ENCODE measurements at places on chromosomes 13 and 19. TPM values are rescaled to one million over a fixed set of nuclear protein-coding genes. Genes with fewer than 3 reads are reported as not detected.

GRCh38 chr19:45443462-45444317 lies 20.0 kb upstream of the ERCC1 start:
- peak; percentile 23 for DNase-seq

- DNase-seq: no peak
Measured at GRCh38 chr13:23469951-23470421, 36.5 kb upstream of the SACS start.

DNA sequence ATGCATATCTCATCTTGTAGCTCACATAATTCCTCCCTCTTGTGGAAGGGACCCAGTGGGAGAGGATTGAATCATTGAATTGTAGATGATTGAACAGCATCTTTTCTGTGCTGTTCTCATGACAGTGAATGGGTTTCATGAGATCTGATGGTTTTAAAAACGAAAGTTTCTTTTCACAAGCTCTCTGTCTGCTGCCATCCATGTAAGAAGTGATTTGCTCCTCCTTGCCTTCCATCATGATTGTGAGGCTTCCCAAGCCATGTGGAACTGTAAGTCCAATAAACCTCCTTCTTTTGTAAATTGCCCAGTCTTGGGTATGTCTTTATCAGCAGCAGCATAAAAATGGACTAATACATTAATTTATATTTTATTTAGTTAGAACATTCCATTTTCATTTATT lies 19.6 kb upstream of the ZNF675 start:
- DNase-seq: no peak

DNA sequence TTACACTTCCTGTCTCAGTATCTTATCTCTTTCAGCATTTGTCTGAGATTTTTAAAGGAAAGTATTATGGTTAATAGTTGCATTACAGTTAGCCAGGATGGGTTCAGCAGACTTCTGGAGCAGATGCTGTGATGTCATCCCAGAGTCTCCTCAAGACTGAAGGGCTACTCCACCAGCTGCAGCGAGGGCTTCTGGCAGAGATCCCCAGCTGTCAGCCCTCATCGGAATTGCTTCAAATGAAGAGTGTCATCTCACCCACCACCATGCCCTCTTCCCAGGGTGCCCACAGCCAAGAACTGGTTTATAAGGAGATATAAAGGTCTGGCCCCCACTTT lies 84.4 kb downstream of the FAM216B start:
- DNase-seq: no peak

Gene SLC15A1
- not detected for total RNA-seq

GRCh38 chr19:55146705-55147273 lies 2.2 kb downstream of the TNNT1 start:
- DNase-seq: no peak

GRCh38 chr13:21556051-21556450 lies 47.9 kb downstream of the MICU2 start:
- no peak for DNase-seq

DNA sequence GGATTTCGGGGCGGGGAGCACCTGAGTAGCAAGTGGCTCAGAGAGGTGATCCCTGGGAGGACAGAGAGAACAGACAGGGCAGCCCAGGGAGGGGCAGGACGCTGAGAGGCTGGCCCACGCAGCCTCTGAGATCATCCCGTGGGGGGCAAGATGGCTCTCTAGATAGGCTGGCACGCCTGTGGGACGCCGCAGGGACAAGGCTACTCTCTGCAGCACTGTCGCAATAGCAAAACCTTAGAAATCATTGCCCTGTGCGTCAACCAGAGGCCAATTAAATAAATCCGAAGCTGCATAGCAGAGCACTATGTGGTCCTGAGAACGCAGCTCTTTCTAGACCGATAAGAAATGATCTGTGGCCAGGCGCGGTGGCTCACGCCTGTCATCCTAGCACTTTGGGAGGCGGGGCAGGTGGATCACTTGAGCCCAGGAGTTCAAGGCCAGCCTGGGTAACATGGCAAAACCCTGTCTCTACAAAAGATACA lies 5.1 kb downstream of the PEX11G start:
- DNase-seq: no peak

Gene STARD13
- total RNA-seq: not detected

- peak; percentile 88 for DNase-seq
Measured at GRCh38 chr13:41456768-41457588, at the start of gene RGCC. Gene RGCC, plus strand, starts transcription at chr13:41457550. Its CDS starts 158 bp downstream, at chr13:41457708.

Gene PGLYRP2
- total RNA-seq: not detected

GRCh38 chr13:89980896-89981295 lies 1366.6 kb upstream of the MIR17HG start:
- no peak for DNase-seq

Gene F10
- total RNA-seq: not detected

DNA sequence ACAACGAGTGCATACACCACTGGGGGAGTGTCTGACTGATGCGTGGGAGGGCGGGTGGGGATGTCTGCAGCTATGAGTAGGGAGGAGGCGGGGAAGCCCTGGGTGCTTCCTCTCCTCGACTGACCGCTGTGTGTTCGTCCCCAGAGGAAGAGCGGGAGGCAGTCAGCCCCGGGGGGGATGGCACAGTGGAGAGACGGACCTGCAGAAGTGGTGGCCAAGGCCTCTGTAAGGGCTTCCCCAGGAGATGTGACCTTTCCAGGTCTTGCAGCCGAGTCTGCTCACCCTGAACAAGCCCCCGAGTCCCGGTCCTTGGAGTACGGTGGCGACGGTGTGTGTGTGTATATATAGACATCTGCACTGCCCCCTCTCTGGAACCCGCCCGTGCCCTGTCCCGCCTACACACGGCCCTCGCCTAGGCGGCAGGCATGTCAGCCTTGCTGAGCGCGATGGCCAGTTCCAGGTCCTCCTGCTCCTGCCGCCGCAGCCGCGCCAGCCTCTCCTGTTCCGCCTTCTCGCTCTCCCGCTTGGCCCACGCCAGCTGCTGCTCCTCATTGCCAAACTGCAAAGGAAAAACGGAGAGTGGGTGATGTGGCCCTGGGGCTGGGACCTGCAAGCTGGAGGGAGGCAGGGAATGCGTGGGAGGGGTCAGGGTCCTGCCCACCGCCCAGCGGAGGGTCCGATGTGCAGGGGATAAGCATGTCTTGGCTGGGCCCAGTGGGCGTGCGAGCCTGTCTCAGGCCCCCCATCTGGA lies 30.8 kb downstream of the KLF2 start:
- peak; percentile 52 for DNase-seq

Gene OLFM4
- not detected for total RNA-seq

- DNase-seq: no peak
Measured at GRCh38 chr13:109209526-109209925, 576.9 kb downstream of the IRS2 start.

GRCh38 chr13:93224535-93224934 lies 2.1 kb upstream of the GPC6 start:
- no peak for DNase-seq

- no peak for DNase-seq
Measured at GRCh38 chr13:41313117-41313516, 2.0 kb downstream of the NAA16 start.

GRCh38 chr13:21529146-21529893 lies 70.2 kb upstream of the ZDHHC20 start:
- DNase-seq: no peak

Gene KRTDAP
- not detected for total RNA-seq

DNA sequence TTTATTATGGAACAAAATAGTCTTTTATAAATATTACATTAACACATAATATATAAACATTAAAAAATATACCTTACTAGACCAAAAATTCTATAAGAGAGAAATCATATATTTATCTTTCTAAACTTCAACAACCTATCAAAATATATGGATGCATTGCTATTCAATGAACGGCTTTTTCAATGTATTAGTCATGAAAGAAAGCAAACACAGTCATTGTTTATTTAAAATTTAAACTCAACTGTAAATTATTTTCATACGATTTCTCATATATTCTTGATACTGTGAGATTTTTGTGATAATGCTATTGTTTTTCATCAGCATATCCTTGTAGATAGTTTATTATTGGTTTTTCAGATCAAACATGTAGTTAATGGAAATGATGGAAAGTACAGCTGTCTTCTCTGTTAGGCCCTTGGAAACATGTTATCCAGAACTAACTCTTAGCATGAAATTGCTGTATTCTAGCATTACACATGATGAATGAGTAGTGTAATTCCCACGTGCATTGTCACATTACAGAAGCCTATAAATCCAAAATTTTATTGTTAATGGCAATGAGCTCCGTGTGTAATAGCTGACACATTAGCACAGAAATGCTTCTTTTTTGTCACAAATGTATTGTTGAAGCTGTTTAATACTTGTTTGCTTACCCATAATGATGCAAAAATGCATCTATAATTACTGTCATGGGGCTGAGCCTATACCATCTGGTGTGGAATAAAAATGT lies 1639.9 kb downstream of the SLITRK5 start:
- DNase-seq: no peak

Gene STAP2
- 0.65 TPM for total RNA-seq

Gene CTXN1
- not detected for total RNA-seq

Gene RASAL3
- 83.1 TPM for total RNA-seq

DNA sequence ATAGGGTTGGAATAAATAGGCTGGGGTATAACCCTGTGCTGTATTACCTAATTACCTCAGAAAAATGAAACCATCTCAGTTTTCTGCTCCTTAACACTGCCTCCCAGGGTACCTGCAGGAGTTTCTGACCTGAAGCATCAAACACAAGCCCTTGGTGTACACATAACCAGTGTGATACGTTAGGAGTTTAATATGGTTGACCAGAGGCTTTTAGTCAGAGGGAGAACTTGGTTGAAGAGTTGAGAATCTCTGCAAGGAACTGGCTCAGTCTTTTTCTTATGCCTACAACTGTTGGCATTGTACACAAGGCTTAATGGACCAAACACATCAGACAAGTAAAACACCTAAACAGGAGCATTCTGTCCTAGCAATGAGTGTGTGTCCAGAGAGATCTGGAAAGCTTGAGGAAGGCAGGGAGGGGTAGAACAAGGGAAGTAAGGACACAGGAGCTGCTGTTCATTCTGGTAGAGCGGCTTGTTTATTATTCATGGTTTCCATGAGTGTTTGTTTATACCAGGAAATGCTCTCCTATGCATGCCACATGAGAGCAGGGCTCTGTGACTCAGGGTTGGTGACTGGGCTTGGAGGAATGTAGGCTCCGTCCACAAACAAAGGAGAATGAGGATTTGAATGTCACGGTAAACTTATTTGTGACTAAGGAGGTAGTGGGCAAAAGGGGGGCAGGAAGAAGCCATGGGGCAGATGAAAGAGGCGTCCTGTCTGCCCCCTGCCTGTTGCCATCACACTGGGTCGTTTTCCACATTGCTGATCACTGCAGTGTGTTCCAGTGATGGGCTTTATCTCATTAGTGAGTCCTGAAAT lies 11.9 kb upstream of the SPATA13 start:
- no peak for DNase-seq

DNA sequence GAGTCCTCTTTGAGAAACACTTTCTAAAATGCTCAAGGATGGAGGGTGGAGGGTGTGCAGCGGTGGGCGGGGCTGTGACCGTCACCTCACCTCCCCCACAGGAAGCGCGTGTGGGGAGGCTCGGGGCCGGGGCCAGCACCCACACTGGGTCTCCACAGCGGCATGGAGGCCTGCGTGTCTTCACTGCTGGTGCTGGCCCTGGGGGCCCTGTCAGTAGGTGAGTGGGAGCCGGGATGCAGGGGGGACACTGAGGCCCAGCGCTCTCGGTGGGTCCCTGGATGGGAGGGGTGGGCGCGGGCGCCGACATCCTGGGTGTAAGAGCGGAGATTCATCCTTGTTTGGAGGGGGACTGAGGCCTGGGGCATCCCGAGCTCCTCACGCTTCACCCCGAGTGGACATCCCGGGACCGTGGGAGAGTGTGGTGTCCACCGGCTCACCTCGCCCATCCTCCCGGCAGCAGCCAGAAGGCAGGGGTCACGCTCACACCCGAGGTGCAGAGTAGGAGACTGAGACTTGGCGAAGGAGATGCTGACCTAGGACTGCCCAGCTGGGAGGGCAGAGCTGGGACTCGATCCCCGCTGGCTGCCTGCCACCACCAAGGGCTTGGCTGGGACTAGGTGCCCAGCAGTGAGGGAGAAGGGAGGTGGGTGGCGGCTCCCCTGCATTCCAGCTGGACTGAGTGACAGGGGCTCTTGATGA lies at the start of gene GZMM:
TSS of gene GZMM (plus strand) at position 144 of the 699 bp plus-strand sequence. CDS start at position 163, 19 bp downstream.
- peak; percentile 81 for DNase-seq

DNA sequence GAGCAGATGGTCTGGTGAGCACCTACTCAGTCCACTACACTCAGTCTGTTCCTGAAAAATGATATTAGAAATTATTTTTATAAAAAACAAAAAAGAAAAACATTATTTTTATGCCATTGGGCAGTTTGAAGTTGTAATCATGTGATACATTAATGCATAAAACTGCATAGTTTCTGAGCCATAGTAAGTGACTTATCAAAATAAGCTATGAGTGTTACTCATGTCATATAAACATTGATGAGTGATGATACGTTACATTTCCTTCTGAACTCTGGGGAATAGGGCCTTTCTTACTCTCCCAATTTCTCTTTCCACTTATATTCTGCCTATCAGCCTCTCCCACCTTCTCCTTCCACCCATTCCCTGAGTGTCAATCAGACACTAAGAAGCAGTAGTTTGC lies 8.9 kb downstream of the ZNF805 start:
- no peak for DNase-seq

DNA sequence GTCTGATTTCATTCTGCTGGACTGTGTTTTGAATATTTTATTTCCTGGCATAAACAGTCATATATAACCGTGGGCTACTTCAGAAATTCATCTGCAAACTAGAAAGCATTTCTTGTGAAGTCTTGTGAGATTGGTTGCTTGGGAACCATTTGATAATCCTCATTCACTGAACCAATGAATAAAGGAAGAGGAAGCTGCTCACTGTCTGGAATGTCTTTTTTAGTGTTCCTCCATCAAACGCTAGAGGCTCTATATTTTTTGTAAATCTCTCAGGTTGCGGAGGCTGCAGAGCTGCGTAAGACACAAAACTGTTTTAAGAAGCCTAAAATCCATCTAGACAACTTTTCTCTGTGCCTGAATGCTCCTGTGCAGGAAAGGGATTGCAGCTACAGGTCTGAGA lies 18.7 kb upstream of the GPR12 start:
- DNase-seq: no peak

Gene SBK3
- not detected for total RNA-seq

- DNase-seq: no peak
Measured at GRCh38 chr19:13214036-13214730, 64.0 kb downstream of the IER2 start.

GRCh38 chr19:46116121-46116520 lies 8.4 kb downstream of the IGFL3 start:
- no peak for DNase-seq

DNA sequence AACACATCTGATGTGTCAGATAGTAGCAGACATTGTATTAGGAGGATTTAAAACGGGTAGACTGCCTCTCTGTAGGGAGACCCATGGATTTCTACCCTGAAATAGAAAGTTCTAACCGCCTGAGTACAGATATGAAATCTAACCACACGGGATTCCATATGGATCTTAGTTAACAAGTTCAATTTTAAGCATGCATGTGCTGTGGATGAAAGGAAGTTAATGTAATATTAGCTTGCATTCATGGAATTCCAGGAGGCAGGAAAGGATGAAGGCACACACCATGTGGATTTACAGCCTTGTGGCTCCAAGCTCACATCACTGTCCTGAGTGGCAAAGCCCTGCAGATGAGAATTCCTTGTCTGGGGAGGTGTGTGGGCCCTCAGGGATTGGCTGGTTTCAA lies 120.6 kb upstream of the IRS2 start:
- no peak for DNase-seq

GRCh38 chr13:95793781-95794180 lies 116.8 kb downstream of the DNAJC3 start:
- no peak for DNase-seq

Gene ZNF296
- total RNA-seq: 2.6 TPM

- no peak for DNase-seq
Measured at GRCh38 chr19:5232798-5233505, 107.7 kb downstream of the PTPRS start.

All from CD8-positive, alpha-beta T cell (primary cell).